Upper lobe of right lung (tissue), 1 donor: ENCODE measurements at places on chromosomes 7 and 10. TPM values are rescaled to one million over a fixed set of nuclear protein-coding genes. Genes with fewer than 3 reads are reported as not detected.
A peak's percentile ranks its signal among the peaks of the same experiment; 100 is the strongest.

The ZNF3 gene
- total RNA-seq, result 22.4 TPM

The HKDC1 gene
- 9.6 TPM for total RNA-seq

The IKZF1 gene
- 41.4 TPM for total RNA-seq

The ZNF248 gene
- 14.3 TPM for total RNA-seq

The MBL2 gene
- total RNA-seq, result not detected

The CYP26C1 gene
- 0.35 TPM for total RNA-seq

DNA sequence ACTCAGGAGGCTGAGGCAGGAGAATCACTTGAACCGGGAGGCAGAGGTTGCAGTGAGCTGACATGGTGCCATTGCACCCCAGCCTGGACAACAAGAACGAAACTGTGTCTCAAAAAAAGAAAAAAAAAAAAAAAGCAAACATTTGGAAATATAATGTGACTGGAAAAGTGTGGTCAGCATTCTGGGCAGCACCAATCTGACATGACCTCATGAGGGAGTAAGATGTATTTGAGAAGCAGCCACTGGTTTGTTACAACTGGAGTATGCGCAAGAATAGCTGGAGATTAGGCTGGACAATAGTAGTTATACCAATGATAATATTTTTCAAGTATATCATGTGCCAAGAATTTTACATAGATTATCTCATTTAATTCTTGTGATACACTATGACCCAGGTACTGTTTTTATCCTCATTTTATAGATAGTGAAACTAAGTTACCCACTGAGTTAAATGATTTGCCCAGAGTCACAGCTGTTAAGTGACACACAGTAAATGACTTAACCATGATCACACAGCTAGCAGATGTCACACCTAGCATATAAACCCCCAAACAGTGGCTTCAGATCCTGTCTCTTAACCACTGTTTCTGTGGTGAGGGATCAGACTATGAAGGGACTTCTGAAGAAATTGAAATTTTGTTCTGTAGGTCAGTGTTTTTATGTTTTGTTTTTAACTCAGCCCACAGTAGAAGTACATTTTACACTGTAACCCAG is 11.1 kb downstream of the MCU start:
- H3K27ac ChIP-seq, result no peak overlapping the region
- H3K36me3 ChIP-seq, result no peaks in the 10 kb centered on the region
- H3K4me3 ChIP-seq, result no peak overlapping the region
- DNase-seq, result no peak

DNA sequence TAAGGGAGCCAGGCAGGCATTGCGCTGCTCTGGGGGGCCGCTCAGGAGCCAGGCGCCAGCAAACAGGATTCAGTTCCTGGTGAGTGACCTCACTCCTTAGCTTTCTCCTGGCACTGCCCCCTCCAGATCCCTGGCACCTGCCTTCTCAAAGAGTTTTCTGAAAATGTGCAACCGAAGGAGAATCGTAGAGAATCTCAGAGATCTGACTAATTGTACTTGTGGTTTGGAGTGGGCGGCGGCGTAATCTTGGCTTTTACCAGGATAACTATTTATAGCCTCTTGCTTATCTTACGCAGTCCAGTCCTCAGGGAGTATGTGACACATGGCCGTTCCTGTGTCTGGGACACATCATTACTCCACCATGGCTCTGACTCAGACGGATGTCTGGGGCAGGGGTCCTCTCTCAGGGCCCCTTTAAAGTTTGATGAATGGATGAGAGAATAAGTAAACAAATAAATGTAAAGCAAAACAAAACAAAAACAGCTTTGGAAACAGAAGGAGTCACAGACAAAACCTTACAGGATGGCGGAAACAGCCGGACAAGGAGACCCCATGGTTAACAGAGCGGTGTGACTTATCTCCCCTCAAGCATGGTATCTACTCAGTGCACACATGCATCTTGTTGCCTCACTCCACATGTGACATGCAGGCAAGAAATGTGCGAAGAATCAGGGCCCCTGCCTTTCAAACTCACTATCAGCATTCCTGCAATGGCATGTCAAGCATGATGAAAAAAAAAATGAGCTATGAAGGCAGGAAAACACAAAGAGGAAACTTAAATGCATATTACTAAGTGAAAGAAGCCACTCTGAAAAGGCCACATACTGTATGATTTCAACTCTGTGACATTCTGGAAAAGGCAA is 99.7 kb downstream of the TNS3 start:
- no peaks in the 10 kb centered on the region for H3K27me3 ChIP-seq
- H3K4me1 ChIP-seq, result peaks cover 61% of the 10 kb centered on the region
- H3K36me3 ChIP-seq, result no peaks in the 10 kb centered on the region
- H3K27ac ChIP-seq, result peak overlapping the region; percentile 83
- H3K4me3 ChIP-seq, result no peak overlapping the region

DNA sequence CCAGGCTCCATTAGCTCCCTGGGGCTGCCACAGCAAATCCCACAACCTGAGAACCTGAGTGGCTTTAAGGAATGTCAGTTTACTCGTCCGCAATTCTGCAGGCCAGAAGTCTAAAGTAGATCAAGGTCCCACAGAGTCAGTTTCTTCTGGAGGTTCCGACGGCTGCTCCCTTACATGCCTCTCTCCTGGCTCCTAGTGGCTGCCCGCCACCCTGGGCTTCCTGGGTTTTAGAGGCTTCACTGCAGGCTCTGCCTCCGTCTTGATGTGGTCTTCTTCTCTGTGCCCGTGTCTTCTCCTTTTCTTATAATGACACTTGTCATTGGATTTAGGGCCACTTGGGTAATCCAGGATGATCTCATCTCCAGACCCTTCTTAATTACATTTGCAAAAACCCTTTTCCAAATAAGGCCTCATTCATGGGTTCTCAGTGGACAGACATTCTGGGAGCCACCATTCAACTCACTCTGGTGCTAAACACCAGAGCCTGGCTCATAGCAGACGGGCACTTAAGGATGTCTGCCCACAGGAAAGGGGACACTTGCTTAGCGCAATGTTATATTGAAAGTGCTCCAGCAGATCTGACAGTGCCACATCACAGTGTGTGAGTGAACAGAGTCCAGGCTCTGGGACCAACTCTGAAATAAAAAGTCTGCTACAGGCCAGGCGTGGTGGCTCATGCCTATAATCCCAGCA is 77.6 kb downstream of the VWC2 start:
- H3K4me3 ChIP-seq, result no peak overlapping the region
- no peaks in the 10 kb centered on the region for H3K27me3 ChIP-seq
- no peaks in the 10 kb centered on the region for H3K36me3 ChIP-seq
- H3K4me1 ChIP-seq, result no peaks in the 10 kb centered on the region
- H3K27ac ChIP-seq, result no peak overlapping the region

- H3K4me1 ChIP-seq, result no peaks in the 10 kb centered on the region
- DNase-seq, result no peak
- peaks cover 3% of the 10 kb centered on the region for H3K27me3 ChIP-seq
- H3K4me3 ChIP-seq, result no peak overlapping the region
These were observed 279.7 kb downstream of the ADRA2A start for GRCh38 chr10:111356571-111356970.

GRCh38 chr7:30584965-30585364 is 9.7 kb upstream of the GARS1 start:
- H3K36me3 ChIP-seq, result peaks cover 32% of the 10 kb centered on the region
- no peak for DNase-seq
- no peaks in the 10 kb centered on the region for H3K4me1 ChIP-seq

GRCh38 chr7:5200561-5201235 is 10.7 kb downstream of the WIPI2 start:
- no peak overlapping the region for H3K4me3 ChIP-seq
- no peak overlapping the region for H3K27ac ChIP-seq
- no peak for DNase-seq
- H3K4me1 ChIP-seq, result no peaks in the 10 kb centered on the region

- H3K36me3 ChIP-seq, result no peaks in the 10 kb centered on the region
- no peak overlapping the region for H3K27ac ChIP-seq
- H3K27me3 ChIP-seq, result no peaks in the 10 kb centered on the region
- H3K4me1 ChIP-seq, result peaks cover 10% of the 10 kb centered on the region
These were observed 132.8 kb downstream of the SEMA3C start for GRCh38 chr7:80785961-80786536.

DNA sequence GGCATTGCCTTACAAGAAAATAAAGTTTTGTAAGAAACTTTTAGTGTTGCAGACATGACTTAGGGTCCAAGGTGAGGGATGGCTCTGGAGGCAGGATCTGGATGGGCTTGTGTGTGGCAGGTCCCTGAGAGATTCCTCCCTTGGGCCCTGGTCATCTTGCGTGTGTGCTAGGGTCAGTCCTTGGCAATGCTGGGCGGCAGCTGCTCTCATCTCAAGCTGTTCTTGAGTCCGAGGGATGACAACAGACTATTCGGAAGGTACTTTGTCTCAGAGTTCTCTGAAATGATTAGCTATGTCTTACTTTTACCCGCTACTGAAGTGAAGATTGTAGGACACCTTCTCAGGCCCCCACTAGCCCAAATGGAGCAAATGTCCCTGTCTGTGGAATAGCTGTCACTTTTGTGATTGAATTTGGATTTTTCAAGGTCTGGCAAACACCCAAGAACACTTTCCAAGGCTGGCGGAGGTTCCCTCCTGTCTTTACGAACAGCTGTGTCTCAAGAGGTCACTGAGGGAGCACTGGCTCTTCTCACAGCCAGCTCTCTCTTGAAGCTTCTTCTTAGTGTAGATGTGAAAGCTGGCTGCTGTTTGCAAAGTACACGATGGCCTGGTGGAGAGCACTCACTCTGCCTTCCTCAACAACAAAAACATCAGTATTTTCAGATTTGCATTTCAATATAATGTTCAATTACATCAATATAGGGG is 253.6 kb downstream of the STK31 start:
- no peaks in the 10 kb centered on the region for H3K27me3 ChIP-seq
- no peaks in the 10 kb centered on the region for H3K4me1 ChIP-seq
- no peak overlapping the region for H3K4me3 ChIP-seq
- no peaks in the 10 kb centered on the region for H3K36me3 ChIP-seq
- H3K27ac ChIP-seq, result no peak overlapping the region

- H3K4me1 ChIP-seq, result peaks cover 3% of the 10 kb centered on the region
- H3K27ac ChIP-seq, result no peak overlapping the region
- no peaks in the 10 kb centered on the region for H3K36me3 ChIP-seq
- no peak overlapping the region for H3K4me3 ChIP-seq
- no peak for DNase-seq
These were observed 282.6 kb downstream of the ADK start for GRCh38 chr10:74433595-74433956.

DNA sequence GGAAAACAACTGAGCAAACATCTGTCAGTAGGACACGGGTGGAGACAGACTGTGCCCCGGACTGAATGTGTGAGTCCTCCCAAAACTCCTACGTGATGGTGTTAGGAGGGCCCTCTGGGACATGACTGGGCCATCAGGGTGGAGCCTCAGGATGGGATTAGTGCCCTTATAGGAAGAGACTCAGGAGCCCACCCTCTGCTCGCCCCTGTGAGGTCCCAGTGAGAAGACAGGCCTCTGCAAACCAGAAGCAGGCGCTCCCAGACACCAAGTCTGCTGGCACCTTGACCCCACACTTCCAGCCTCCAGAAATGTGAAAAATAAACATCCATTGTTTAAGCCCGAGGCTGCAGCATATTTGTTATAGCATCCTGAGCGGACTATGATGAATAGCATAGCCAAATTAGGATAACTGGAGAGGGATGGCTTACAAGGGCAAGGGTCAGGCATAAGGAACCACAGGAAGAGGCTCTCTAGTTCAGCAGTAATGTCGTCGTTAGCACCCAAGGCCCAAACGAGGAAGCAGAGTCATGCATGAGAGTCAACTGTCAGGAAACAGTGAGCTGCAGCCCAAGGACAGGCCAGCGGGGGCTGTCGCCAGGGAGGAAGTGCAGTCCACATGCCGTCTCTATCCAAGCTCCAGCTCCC is 50.6 kb downstream of the PTPRN2 start:
- no peaks in the 10 kb centered on the region for H3K4me1 ChIP-seq
- H3K4me3 ChIP-seq, result no peak overlapping the region
- no peak for DNase-seq
- H3K27ac ChIP-seq, result no peak overlapping the region
- H3K27me3 ChIP-seq, result no peaks in the 10 kb centered on the region

GRCh38 chr10:7438196-7438986 is 27.6 kb upstream of the SFMBT2 start:
- H3K27ac ChIP-seq, result no peak overlapping the region
- no peaks in the 10 kb centered on the region for H3K36me3 ChIP-seq
- H3K4me3 ChIP-seq, result no peak overlapping the region
- peaks cover 11% of the 10 kb centered on the region for H3K27me3 ChIP-seq
